ENCODE measurements at places on chromosomes 5 and 9. TPM values are rescaled to one million over a fixed set of nuclear protein-coding genes. Genes with fewer than 3 reads are reported as not detected.

DNA sequence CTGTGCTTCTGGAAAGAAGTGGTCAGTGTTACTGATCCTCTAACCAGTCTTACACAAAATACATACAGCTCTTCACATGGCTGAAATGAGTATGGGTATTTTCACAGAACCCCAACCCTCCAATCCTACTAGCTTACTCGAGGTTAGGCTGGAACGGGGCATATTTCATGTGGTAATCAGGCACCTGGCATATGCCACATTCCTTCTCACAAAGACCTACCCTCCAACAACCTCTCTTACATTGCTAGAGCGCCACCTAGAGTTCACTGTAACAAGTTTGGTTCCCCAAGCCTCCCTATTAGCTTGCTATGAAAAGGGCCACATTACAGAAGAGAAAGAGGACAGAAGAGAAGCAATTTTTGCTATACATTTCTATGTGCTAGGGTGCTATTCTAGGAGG lies 597.3 kb downstream of the PRELID2 start:
- H3K27me3 ChIP-seq: no peaks in the 10 kb centered on the region
- H3K27ac ChIP-seq: no peak overlapping the region
- ATAC-seq: no peak
- no peaks in the 10 kb centered on the region for H3K4me1 ChIP-seq
- no peaks in the 10 kb centered on the region for H3K36me3 ChIP-seq

- no peak for ATAC-seq
- no peak overlapping the region for H3K27ac ChIP-seq
- H3K36me3 ChIP-seq: no peaks in the 10 kb centered on the region
- peaks cover 19% of the 10 kb centered on the region for H3K4me1 ChIP-seq
- H3K4me3 ChIP-seq: no peak overlapping the region
These were observed 85.6 kb downstream of the C5orf15 start for GRCh38 chr5:133882846-133883245.

DNA sequence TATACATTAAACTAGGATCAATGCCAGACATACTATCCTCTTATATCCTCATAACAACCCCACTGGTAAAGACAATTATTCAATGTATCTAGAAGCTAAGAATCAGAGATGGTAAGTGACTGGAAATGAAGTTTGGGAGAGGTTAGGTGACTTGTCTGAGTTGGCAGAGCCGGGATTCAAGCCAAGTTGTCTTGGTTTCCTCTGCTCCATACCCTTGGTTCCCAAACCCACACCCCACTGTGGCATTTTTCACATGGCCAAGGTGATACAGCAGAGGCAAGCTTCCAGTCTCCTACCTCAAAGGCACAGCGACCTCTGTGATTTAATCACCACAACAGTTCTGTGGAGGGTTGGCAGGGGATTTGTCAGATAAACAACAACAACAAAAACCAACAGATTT lies 34.7 kb upstream of the ADRB2 start:
- H3K27ac ChIP-seq: no peak overlapping the region
- H3K4me1 ChIP-seq: no peaks in the 10 kb centered on the region
- ATAC-seq: no peak
- H3K4me3 ChIP-seq: no peak overlapping the region
- H3K36me3 ChIP-seq: no peaks in the 10 kb centered on the region

DNA sequence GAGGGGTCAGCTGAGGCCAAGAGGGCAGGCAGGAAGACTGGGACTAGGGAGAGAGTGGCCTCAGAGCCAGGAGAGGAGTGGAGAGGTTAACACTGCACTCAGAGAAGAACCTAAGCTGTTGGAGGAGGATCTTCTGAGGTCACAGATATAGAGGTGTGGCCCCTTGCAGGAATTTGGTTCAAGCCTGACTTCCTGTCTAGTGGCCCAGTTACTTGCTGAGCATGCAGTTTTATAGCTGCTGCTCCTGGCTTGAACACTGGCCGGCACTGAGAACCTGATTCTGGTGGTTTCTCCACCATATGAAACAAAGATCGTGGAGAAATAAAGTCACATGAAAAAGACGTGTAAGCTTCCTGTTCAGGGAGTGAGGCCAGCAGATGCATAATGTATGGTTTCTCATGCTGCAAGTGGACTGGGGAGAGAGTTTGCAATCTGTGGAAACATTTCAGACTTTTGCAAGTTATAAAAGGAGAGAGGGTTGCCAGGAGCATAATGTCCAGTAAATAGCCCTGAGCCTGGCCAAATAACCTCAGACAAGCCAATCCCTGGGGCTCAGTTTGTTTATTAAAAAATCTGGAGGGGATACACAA lies 82.6 kb downstream of the GALNT10 start:
- peaks cover 51% of the 10 kb centered on the region for H3K4me1 ChIP-seq
- no peak overlapping the region for H3K4me3 ChIP-seq

The HTR4 gene
- total RNA-seq: 0.27 TPM

DNA sequence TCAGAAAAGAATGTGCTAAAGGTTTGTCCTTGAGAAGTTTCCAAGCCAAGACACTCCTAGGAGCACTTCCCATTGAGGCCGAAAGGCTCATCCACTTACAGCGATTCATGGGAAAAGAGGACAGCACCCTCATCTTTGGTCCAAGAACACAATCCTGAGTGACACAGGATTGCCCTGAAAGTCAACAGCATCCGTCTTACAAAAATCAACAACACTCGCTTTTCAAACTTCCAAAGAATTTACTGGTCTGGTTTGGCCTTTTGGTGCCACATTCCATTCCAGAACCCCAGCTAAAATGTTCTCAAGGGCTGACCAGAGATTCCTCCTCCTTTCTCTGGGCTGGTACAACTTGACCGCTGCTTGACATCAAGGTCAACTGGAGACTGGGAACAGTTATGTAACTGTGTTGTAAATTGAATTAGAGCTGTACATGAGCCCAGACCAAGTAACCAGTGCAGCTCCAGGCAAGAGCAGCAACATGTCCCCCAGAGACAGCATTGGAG lies 415.8 kb upstream of the PIK3R1 start:
- ATAC-seq: peak; percentile 91
- H3K36me3 ChIP-seq: no peaks in the 10 kb centered on the region
- no peaks in the 10 kb centered on the region for H3K27me3 ChIP-seq
- H3K4me1 ChIP-seq: peaks cover 28% of the 10 kb centered on the region
- peak overlapping the region; percentile 66 for H3K27ac ChIP-seq

All from gastroesophageal sphincter (tissue), 4 donors.